ENCODE measurements at places on chromosomes 1 and 21.
A peak's percentile ranks its signal among the peaks of the same experiment; 100 is the strongest.

GRCh38 chr1:225454733-225455132, 26.9 kb upstream of the LBR start:
- DNase-seq, result no peak

DNA sequence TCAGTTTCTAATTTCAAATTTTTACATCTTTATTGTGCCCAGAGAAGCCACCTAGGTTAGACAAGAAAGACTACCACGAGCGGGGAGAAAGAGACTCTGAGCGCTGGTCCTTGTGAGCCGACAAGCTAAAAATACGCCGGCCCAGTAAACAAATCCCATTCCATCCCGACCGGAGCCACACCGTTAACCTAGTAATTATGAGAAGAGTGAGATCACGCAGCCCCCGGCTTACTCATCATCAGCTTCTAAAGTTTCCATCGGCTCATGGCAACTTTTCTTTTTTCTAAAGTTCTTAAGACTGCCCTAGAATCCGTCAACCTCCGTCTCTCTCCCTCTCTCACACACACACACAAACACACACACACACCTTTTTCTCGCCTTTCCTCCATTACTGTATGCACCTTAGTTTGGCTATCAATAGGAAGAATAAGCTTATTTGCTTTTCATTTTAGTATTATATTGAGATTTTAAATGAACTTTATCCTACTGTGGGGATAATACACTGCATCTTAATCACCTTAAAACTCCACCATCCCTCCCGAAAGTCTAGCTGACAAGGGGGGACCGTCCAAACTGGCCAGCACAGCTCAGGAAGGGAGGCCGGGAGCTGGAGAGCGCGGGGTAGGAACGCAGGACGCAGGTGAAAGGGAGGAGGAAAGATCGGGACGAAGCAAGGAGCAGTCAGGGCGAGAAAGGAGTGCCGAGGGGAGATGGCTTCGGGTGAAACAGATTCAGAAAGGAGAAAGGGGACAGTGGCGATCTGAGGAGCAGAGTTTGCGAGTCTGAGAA, 728 bp downstream of the OTUD7B start:
- DNase-seq, result peak; percentile 60

GRCh38 chr1:236760480-236760879, 34.6 kb upstream of the MTR start:
- no peak for DNase-seq

- no peak for DNase-seq
These were observed 130.1 kb downstream of the HMCN1 start for GRCh38 chr1:185864331-185864730.

- no peak for DNase-seq
These were observed 106.1 kb downstream of the RWDD3 start for GRCh38 chr1:95340061-95340460.

DNA sequence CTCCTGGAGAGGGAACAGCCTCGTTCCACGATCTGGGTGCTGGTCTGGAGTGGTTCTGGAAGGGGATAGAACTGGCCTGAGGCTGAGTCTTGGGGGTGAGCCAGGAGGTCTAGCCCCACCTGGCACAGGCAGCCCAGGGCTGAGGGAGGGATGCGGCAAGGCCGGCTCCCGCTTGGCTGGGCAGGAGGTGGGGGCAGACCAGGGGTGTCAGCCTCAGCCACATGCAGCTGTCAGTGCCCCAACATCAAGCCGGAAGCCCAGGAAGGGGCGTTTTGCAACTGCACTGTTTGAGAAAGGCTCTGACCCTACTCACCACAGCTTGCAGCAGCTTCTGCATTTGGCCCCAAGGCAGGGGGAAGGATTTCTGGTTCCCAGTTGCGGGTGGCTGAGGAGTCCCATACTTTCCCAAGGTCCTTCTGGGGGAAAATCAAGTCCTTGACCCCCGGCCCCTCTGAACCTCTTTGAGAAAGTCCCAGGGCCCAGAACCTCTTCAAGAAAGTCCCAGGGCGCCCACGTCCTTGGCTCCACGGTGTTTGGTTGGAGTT, 2.0 kb downstream of the EFHD2 start:
- peak; percentile 64 for DNase-seq

DNA sequence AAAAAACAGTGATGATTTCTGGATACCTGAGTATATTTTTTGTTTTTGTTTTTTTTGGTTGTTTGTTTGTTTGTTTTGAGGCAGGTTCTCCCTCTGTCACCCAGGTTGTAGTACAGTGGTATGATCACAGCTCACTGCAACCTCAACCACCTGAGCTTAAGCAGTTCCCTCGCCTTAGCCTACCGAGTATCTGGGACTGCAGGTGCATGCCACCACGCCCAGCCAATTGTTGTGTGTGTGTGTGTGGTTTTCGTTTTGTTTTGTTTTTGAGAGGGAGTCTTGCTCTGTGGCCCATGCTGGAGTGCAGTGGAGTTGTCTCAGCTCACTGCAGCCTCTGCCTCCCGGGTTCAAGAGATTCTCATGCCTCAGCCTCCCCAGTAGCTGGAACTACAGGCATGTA, 55.3 kb upstream of the RCC1 start:
- DNase-seq, result no peak

DNA sequence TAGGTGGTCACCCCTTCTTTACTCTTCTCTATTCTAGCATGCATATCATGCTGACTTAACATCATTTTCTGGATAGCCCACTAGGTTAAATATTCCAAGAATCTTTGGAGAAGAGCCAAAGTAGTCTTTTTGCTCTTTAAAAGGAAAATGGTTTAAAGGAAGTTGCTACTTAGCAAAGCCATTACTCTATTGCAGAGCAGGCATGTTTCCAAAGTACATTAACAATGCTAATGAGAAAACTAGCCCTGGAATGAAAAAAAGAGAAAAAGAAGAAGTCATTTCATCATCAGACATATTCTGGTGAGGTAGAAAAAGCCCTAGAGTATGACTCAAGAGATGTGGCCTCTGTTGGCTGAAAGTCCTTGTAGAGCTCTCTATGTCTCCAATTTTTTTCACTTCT, 74.0 kb downstream of the NUF2 start:
- no peak for DNase-seq

- no peak for DNase-seq
These were observed 12.0 kb downstream of the TRPM2 start for GRCh38 chr21:44365251-44365966.

GRCh38 chr1:74715236-74715502, 17.7 kb downstream of the CRYZ start:
- no peak for DNase-seq

GRCh38 chr1:182806015-182806678, 16.6 kb downstream of the NPL start:
- no peak for DNase-seq

DNA sequence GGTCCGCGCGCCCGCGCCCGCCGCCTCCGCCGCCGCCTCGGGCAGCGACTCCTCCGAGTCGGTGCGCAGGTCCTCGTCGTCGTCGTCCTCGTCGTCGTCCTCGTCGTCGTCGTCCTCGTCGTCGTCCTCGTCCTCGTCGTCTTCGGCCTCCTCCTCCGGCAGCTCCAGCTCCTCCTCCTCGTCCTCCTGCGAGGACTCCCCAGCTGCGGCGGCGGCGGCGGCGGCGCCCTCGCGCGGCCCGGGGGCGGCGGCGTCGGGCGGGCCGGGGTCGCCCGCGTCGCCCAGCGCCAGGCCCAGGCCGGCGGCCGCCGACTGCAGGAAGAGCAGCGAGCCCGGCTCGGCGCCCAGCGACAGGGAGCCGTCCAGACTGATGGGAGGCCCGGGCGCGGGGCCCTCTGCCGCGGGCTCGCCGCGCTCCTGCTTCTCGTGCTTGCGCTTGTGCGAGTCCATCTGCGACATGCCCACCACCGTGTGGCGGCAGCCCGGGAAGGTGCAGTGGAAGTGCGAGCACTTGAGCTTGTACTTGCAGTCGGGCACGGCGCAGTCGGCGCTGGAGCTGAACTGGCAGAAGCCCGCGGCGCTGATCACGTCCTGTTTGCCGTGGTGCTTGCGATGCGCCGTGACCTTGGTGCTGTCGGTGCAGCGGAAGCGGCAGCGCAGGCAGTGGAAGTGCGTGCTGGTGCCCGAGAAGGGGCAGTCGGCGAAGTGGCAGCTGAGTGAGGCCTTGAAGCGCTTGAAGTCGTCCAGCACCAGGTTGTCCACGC, 157.3 kb downstream of the CASZ1 start:
- no peak for DNase-seq

GRCh38 chr21:45975020-45975666, 6.4 kb upstream of the COL6A1 start:
- no peak for DNase-seq

GRCh38 chr1:203765029-203765837, at the start of gene LAX1:
Gene LAX1, plus strand, starts transcription at chr1:203765183. Its CDS starts 383 bp downstream, at chr1:203765566.
- DNase-seq, result no peak

GRCh38 chr1:228311091-228311490, 95.5 kb downstream of the TRIM11 start:
- DNase-seq, result no peak

DNA sequence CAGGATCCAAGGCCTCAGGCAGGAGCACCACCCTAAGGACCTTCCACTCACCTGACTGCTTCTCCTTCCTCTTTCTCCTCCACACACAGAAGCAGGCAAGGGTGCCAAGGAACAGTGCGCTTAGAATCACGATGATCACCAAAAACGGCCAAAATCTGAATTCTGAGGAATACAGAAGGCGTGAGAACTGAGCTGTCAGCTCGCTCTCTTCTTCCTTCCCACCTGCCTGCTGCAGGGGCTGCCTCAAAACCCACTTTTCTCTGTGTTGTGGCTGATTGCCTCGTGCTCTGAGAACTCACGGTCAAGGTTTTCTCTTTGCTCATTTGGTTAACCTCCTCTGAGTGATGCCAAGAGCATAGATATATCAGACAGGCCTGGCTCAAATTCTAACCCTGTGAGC, 23.8 kb downstream of the CD244 start:
- DNase-seq, result no peak

DNA sequence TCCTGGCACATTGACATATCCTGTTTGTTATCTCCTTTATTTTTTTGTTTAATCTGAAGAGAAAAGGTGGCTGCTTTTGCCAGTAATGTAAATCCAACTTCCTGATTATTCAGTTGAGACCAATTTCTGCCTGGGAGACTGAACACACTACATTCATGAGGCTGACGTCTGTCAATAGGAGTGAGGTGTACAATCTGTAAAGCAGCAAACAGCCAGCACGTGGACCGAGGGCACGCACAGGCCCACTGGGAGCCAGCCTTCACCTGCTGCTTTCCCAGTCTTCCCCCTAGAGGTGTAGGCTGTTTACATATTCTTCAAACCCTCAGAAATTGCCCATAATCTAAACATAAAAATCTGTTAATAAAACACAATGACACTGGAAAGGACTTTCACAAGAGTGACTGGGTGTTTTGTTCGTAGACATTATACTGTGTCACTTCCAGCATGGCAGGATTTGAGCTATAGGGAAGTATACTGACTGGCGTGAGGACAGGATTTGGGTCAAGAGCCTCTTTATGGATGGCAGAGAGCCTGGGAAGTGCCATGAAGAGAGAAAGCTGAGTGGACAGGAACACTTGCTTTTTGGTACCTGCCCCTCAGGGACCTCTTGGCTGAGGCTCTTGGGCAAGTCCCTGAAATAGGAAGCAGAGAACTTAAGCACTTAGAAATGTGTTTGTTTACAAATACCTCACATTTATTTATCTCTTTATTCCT, 552.9 kb upstream of the CAMK1G start:
- no peak for DNase-seq
